ENCODE measurements at places on chromosomes 5 and 9. TPM values are rescaled to one million over a fixed set of nuclear protein-coding genes. Genes with fewer than 3 reads are reported as not detected.

The UBE2R2 gene
- 88.0 TPM for total RNA-seq

The CNTNAP3B gene
- total RNA-seq, result 9.4 TPM

The KCTD16 gene
- 0.52 TPM for total RNA-seq

The GRAMD2B gene
- total RNA-seq, result 7.9 TPM

The PCDHB3 gene
- total RNA-seq, result 5.7 TPM

The FGD3 gene
- total RNA-seq, result 4.1 TPM

The SLC34A3 gene
- not detected for total RNA-seq

The SLCO4C1 gene
- 3.9 TPM for total RNA-seq

The IGFBPL1 gene
- 63.8 TPM for total RNA-seq

The IPO11 gene
- total RNA-seq, result 52.9 TPM

The ZNF483 gene
- 28.7 TPM for total RNA-seq

GRCh38 chr9:116860509-116861120 is 173.5 kb downstream of the TRIM32 start:
- peaks cover 10% of the 10 kb centered on the region for H3K27me3 ChIP-seq
- H3K36me3 ChIP-seq, result no peaks in the 10 kb centered on the region
- no peak overlapping the region for H3K27ac ChIP-seq

GRCh38 chr9:37342895-37343294 is 79.6 kb upstream of the GRHPR start:
- no peak for DNase-seq
- H3K4me1 ChIP-seq, result peaks cover 7% of the 10 kb centered on the region
- no peak overlapping the region for H3K4me3 ChIP-seq
- no peaks in the 10 kb centered on the region for H3K27me3 ChIP-seq
- no peaks in the 10 kb centered on the region for H3K36me3 ChIP-seq

GRCh38 chr5:949275-949543 is 56.5 kb downstream of the TRIP13 start:
- peaks cover 25% of the 10 kb centered on the region for H3K4me1 ChIP-seq
- peaks cover 7% of the 10 kb centered on the region for H3K36me3 ChIP-seq
- no peak overlapping the region for H3K27ac ChIP-seq
- no peak overlapping the region for H3K4me3 ChIP-seq

GRCh38 chr9:81964218-81965171 is 21.2 kb downstream of the SPATA31D3 start:
- no peaks in the 10 kb centered on the region for H3K4me1 ChIP-seq
- DNase-seq, result no peak

DNA sequence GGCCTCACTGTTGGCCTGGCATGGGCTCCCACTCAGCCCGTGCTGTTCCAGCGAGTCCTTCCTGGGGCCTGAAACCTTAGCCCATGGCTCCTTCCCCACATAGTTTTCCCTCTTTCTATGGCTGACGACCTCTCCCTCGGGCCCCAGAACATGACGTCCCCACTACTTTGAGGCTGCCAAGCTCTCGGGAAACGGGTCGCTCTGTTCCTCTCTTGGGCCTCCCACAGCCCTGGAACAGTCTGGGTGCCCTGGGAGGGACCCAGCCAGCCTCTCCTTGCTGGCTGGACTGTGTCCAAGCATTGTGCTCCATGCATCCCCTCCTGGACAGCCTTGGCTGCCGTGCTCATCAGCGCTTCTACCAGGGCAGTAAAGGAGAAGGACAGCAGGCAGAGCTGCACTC is 118.3 kb downstream of the SYK start:
- H3K4me3 ChIP-seq, result no peak overlapping the region
- no peaks in the 10 kb centered on the region for H3K4me1 ChIP-seq
- no peak for DNase-seq
- no peaks in the 10 kb centered on the region for H3K36me3 ChIP-seq
- H3K27ac ChIP-seq, result no peak overlapping the region
- H3K27me3 ChIP-seq, result no peaks in the 10 kb centered on the region

DNA sequence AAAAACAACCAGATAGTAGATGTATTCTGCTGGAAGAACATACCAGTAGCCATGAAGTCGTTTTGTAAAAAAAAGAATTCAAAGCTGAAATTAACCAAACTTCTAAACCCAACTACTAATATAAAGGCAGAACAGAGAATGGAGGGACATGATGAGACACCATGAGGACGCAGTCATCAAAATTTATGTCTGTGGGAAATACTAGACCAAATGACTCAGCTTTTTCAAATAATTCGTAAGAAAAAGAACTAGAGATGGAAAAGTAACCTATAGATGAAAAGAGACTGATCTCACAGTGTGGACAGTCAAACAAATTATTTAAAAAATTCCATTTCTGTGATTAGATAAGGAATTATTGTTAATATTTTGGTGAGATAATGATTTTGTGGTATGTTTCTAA is 10.3 kb downstream of the TTC23L start:
- peaks cover 17% of the 10 kb centered on the region for H3K36me3 ChIP-seq
- H3K27me3 ChIP-seq, result no peaks in the 10 kb centered on the region
- peaks cover 21% of the 10 kb centered on the region for H3K4me1 ChIP-seq
- DNase-seq, result no peak
- H3K4me3 ChIP-seq, result no peak overlapping the region
- H3K27ac ChIP-seq, result no peak overlapping the region

DNA sequence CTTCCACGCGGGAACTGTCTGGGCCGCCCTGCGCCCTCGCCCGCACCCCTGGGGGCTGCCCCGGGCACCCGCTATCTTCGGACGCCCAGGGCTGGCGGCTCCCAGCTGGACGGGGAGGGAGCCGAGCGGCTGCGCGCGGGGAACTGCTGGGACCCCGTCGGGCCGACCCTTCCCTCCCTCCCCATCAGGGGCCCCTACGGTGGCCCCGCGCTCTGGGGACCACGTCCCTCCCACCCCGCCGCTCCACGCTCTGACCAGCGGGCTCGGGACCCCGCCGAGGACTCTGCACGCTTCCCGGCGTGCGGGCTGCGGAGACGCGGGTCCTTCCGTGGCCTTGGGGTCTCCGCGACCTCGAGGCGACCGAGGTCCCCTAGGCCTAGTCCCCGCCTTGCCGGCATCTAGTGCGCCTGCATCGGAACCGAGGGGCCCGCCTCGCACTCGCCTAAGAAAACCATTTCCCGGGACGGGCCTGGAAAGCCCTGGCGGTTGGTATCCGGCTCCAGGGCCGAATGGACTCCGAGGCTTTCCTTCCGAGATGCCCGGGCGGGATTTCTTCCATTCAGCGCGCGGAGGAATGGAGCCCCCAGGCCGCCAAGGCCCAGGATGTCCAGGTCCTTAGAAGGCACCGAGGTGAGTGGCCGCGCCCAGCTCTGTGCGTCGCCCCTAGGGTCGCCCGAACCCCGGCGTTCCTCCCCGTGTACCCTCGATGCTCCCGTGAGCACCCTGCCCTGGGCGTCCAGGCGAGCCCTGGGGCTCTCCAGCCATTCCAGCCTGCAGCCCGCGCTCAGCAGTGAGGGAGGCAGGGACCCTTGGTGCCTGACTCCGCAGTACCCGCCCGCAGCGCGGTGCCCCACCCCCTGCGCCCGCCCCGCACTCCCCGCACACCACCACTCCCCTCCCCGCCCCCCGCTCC is 705 bp upstream of the SLC6A3 start:
- H3K27ac ChIP-seq, result no peak overlapping the region
- DNase-seq, result no peak
- no peaks in the 10 kb centered on the region for H3K36me3 ChIP-seq
- H3K4me3 ChIP-seq, result no peak overlapping the region
- peaks cover 86% of the 10 kb centered on the region for H3K27me3 ChIP-seq

- H3K4me1 ChIP-seq, result no peaks in the 10 kb centered on the region
- H3K27ac ChIP-seq, result no peak overlapping the region
- no peaks in the 10 kb centered on the region for H3K36me3 ChIP-seq
- H3K4me3 ChIP-seq, result no peak overlapping the region
Observed at GRCh38 chr5:100818340-100818739, 84.7 kb downstream of the ST8SIA4 start.

- no peak overlapping the region for H3K4me3 ChIP-seq
- peaks cover 30% of the 10 kb centered on the region for H3K36me3 ChIP-seq
- H3K27me3 ChIP-seq, result no peaks in the 10 kb centered on the region
- DNase-seq, result no peak
- H3K27ac ChIP-seq, result no peak overlapping the region
Observed at GRCh38 chr9:87670572-87671264, 55.2 kb upstream of the CTSL start.

- H3K36me3 ChIP-seq, result no peaks in the 10 kb centered on the region
- H3K27ac ChIP-seq, result no peak overlapping the region
- peaks cover 17% of the 10 kb centered on the region for H3K4me1 ChIP-seq
- DNase-seq, result no peak
Observed at GRCh38 chr5:537621-538071, 13.4 kb upstream of the SLC9A3 start.

DNA sequence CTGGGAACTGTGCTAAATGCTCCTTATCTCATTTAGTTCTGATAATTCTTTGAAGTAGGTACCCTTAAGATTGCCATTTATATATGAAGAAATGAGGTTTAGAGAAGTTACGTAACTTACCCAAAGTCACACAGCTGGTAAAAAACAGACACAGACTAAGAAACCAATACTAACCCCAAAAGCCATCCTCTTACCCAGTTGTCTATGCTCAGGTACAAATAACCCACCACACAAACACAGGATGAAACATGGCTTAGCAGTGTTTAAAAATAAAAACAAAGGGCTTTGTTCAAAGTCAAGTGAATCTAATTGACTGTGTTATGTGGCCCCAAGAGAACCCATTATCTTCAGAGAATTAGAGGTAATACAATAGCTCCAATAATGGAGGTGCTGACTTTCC is 37.0 kb upstream of the IL7R start:
- no peaks in the 10 kb centered on the region for H3K36me3 ChIP-seq
- no peak overlapping the region for H3K27ac ChIP-seq
- H3K4me3 ChIP-seq, result no peak overlapping the region
- no peaks in the 10 kb centered on the region for H3K27me3 ChIP-seq

DNA sequence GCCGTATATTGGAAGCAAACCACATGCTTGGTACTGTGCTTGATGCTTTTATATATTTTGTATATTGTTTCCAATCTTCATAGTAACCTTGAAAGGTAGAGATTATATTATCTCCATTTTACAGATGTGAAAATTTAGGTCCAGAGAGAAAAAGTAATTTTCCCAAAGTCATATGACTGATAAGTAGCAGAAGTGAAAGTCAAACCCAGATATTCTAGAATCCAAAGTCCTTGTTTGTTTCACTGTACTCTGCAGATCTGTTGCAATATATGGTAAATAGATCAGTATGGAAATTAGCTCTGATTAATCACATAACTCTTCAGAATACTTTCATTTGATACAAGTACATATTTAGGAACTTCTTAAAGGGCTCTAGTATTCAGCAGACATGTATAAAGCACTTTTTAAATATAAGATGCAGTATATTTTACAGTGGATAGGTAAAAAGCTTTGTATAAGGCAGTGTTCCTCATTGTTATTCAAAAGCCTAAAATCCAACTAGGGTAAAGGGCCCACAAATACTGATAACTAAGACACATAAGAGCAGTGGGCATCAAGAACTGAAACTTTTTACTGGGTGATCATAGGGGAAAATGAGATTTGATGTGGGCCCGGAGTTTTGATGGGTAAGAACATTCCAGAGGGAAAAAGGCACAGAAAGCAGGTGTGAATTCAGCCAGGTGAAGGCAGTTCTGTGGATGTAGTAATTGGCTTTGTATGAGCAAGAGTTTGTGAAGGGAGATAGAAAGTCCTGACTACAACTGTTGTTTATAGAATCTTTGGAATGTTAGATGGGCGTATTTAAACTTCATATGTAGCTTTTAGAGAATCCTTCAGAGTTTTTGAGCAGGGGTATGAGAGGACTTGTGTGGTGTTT is 25.0 kb downstream of the NDFIP1 start:
- DNase-seq, result no peak
- H3K36me3 ChIP-seq, result peaks cover 5% of the 10 kb centered on the region
- no peak overlapping the region for H3K4me3 ChIP-seq
- H3K27ac ChIP-seq, result no peak overlapping the region

GRCh38 chr5:139454568-139455290 is 7.8 kb downstream of the ECSCR start:
- no peak for DNase-seq
- H3K4me1 ChIP-seq, result no peaks in the 10 kb centered on the region
- no peak overlapping the region for H3K27ac ChIP-seq
- H3K36me3 ChIP-seq, result no peaks in the 10 kb centered on the region
- H3K27me3 ChIP-seq, result no peaks in the 10 kb centered on the region
- H3K4me3 ChIP-seq, result no peak overlapping the region

DNA sequence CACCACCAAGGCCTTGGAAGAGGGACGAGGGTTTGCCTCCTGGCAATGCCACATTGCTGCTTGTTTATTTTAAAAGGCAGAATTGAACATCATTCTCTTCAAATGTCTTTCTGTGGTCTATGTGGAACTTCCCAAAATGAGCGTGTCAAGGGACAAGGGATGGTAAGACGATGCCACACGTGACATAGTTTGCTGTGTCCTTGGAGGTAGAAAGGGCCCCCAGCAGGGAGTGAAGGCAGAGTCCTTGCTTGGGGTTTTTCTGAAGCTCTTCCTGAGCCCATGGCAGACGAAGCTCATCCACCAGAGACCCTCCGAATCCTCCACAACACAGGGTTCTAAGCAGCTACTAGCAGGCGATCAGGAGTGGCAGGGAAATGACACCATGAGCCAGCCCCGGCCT is 28.3 kb downstream of the PRRX2 start:
- DNase-seq, result no peak
- peaks cover 49% of the 10 kb centered on the region for H3K27me3 ChIP-seq
- H3K4me3 ChIP-seq, result no peak overlapping the region
- H3K4me1 ChIP-seq, result peaks cover 4% of the 10 kb centered on the region
- H3K27ac ChIP-seq, result no peak overlapping the region

All from neural crest cell (in vitro differentiated cells).